Activated CD8-positive, alpha-beta memory T cell treated with anti-CD3 and anti-CD28 coated beads for 1 hour (primary cell): ENCODE measurements at places on chromosomes 4 and X.

GRCh38 chr4:163193717-163194116, 27.0 kb upstream of the NAF1 start:
- DNase-seq: no peak

DNA sequence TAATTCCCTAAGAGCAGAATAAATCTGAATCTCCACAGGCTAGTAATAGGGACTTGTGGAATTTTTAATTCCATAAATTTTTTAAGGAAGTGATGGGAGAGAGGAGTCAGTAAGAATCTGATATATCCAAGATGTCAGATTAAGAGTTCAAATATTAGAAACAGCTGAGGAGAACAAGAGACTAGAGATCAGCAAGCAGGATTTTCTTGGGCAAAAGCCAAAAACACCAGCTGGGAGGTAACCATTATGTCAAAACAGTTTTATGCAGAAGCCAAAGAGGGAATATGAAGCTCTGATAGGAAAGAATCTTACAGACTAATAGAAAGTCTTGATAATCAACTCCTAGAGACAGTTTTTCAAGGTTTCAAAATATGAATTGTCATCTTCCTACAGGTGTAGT, 72.2 kb upstream of the RBPJ start:
- no peak for DNase-seq

- DNase-seq: no peak
Observed at GRCh38 chrX:45903781-45904201, 641.4 kb downstream of the ZNF674 start.

DNA sequence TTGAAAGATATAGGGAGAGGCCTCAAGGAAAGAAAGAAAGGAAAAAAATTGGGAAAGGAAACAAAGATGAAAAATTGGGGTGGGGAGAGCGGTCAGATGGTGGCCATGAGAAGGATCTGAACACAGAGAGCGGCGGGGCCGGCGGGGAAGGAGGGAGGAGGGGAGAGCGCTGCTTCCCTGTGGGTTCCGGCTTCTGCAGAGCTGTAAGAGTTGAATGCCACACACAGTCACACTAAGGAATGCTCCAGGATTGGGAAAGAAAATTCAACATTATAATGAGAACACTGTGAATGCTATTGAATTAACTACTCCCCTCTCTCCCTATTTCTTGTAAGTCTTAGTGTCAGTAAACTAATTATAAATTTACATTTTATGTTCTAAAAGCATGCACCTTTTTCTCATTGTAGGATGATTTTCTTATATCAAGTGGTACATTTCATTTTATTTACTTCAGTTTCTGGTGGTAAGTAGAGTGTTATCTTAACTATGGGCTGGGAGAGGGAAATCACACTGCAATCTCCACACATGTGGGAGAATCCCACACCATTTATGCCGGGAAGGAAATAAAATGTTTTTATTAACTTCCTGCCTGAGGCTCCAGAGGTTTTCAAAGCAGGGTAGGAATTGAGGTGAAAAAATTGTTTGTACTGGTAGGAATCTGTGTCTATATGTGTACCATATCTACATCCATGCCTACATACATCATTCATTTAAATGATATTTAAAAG, 904 bp downstream of the F11 start:
- DNase-seq: no peak

- DNase-seq: no peak
Observed at GRCh38 chr4:3413675-3414420, 27.9 kb upstream of the HGFAC start.

GRCh38 chrX:107601326-107601725, 27.0 kb upstream of the PRPS1 start:
- no peak for DNase-seq
